ENCODE measurements at places on chromosomes 7 and 10.

- DNase-seq = no peak
Observed at GRCh38 chr7:105448181-105448580, 59.5 kb upstream of the SRPK2 start.

DNA sequence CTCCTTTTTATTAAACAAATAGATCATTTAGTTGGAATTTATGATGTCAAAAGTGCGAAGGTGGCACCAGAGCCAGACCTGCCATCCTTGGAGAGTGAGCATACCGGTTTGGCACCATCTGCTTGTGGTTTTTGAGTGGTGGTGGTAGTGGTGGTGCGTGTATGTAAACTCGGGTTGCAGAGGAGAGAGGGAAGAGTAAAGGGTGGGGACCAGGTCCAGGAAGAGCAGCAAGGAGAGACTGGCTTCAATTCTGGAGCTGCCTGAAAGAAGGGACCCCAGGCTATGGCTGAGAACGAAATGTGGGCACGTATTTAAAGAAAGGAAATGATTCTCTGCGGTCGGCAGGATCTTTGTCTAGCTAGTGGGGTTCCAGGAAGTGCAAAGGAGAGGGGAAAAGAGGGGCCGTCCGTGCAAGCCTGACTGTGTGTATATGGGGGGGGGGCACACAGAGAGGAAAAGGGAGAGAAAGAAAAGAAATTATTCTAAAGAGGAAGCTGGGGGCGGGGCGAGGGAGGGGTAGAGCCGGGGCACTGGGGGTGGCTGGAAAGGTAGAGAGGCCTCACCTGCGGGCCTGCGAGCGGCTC lies 448 bp upstream of the GOLGA7B start:
- no peak for DNase-seq

GRCh38 chr7:80830010-80830409 lies 88.8 kb downstream of the SEMA3C start:
- DNase-seq = no peak

GRCh38 chr10:131760416-131761166 lies 140.2 kb upstream of the PPP2R2D start:
- no peak for DNase-seq

DNA sequence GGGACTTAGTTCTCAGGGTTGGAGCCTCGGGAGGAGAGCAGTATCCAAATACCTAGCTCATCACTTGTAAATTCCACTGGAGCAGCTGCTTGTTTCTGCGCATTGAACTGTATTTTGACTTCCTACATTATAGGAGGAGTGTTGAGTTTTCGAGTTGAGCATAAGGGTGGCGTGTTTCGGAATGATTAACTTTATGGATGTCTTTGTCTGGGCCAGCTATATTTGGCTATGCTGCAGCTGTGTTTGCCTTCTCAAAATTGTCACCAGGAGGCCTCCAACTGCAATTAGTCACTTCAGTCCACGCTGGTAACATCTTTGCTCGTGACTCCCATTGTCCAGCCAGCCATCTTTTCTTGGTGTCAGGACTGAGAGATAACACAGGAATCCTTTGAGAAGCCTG lies 9.1 kb downstream of the CELF2 start:
- DNase-seq = no peak

DNA sequence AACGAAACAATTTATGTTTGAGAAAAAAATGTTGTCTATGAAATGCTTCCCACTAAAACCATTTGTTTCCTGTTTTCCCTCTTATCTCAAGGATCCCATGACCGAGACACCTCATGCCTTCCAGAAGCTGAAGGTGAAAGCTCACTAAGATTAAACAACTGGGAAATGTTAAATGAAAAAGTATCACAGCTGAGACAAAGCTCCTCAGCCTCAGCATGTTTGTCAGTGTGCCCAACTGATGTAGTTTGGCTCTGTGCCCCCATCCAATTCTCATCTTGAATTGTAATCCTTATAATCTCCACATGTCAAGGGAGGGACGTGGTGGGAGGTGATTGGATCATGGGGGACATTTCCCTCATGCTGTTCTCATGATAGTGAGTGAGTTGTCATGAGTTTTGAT lies 327.3 kb downstream of the HTR7 start:
- DNase-seq = no peak

DNA sequence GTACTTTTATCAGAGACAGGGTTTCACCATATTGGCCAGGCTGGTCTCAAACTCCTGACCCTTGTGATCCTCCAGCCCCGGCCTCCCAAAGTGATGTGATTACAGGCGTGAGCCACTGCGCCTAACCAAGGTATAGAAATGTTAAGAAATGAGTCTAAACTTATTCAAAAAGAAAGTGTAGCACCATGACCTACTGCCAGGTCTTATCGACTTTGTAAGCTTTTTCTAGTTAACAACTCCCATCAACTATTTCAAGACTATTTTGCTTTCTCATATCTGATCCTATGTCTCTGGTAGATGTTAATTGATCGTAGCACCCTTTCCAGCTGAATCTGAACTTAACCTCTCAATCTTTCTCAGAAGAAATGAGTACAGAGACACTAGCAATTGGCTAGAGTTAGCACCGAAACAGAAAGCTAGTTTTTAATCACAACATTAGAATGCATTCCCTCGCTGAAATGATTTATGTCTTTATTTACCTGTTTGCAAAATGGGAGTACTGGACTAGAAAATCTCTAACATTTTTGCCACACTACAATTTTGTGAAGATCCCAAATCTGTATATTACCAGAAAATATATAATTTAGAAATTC lies 114.0 kb upstream of the HGF start:
- DNase-seq = no peak

GRCh38 chr10:98815039-98815885 lies 368.5 kb upstream of the HPS1 start:
- no peak for DNase-seq

- no peak for DNase-seq
Observed at GRCh38 chr7:14377646-14378266, 388.3 kb upstream of the ETV1 start.

GRCh38 chr10:22218448-22218847 lies 633 bp upstream of the EBLN1 start:
- DNase-seq = no peak

DNA sequence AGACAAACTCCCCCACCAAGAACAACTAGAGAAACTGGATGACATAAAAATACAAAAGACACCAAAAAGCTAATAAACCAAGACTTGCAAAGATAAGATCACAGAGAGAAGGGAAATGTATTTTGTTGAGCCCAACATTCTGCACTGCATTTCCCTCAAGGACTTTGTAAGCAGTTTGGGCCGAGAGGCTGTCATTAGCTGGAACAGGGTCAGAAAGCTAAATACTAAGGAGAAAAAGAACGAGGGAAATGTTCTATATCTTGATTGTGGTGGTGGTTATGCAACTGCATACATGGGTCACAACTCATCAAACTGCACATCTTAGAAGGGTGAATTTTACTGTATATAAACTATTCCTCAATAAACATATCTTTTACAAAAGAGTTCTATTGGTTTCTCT lies 315.0 kb downstream of the IPMK start:
- no peak for DNase-seq

- DNase-seq = peak; percentile 48
Observed at GRCh38 chr7:75642810-75643486, 95.8 kb downstream of the HIP1 start.

DNA sequence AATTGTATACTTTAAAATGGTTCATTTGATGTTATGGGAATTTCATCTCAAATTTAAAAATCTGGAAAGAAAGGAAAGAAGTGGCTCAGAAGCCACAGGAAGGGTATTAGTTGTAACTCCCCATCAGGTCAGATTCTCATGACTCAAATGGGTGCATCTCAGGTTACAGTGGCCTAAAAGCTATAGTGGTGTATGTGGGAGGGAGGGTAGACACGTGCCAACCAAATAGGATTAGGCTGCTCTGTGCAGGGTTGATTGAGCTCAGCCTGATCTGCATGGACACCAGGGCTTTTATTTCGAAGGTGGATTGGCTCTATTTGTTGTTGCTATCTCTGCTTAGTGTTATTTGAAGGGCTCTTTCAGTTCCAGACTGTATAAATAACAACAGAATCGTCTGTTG lies 121.5 kb upstream of the PRR15 start:
- peak; percentile 21 for DNase-seq

DNA sequence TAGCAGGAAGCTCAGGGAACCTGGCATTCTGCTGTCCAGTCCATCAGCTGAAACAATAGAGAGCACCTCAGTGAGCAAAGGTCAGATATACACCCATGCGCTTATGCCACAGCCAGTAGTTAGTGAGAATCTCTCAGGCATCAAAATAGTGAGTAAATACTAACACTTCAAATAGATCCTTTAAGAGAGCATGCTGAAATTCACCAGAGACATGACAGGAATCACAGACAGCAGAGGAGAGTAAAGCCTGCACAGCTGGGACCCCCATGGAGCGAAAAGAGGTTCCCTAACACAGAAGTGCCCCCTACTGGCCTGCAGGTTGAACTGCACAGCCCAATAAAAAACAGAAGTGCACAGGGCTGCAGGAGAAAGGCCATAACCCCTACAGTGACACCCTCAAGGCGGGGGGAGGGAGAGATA lies 57.6 kb upstream of the ANTXRL start:
- no peak for DNase-seq

DNA sequence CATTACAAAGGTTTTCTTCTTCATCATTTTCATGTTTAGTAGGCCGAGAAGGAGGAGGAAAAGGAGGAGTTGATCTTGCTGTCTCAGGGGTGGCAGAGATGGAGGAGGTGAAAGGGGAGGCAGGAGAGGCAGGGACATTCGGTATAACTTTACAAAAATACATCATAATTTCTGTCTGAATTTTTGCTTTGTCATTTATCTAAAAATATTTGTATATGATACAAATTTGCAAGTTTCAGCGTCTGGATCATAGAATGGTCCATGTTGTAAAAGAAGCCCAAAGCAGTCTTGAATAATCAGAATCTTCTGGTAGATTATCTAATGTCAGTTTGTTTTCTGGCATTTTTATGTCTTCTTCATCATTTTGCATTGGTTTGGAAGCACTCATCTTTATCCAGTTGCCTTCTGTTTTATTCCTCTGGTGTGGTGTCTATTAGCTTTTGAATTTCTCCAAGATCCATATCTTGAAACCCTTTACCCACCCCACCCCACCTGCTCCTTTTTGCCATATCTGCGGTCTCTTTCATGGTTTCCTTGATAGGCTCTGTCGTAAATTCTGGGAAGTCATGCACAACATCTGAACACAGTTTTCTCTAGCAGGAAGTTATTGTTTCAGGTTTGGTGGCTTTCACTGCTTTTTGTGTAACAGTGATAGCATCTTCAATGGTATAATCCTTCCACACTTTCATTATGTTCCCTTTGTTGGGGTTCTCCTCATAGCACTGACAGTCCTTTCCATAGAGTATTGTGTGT lies 95.0 kb downstream of the ST7 start:
- DNase-seq = no peak

- no peak for DNase-seq
Observed at GRCh38 chr10:11827006-11827405, 3.9 kb downstream of the PROSER2 start.

DNA sequence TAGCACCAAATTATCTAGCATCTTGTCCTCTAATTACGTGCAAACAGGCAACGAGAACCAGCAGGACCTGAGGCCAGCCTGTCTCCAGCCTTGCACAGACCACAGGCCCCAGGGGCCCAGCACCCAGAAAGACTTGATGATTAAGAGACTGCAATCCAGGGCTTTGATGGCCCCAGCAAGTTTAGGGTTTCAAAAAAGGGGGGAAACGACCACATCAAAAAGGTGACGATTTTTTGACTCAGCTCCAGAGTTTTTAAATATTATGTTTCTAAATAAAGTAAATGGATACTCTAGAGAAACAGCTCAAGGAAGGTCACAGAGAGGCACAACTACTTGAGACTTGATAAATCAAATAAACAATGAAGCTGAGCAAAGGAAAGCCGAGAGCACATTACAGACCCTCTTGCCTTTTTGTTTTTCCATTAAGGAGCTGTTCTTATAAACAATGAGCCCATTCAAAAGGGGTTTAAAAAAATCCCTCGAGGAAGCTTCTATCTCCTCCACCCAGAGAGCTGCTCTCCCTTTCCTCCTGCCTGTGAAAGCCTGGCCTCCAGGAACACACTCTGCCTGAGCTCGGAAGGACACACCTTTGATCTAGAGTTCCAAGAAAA lies 44.1 kb downstream of the GLI3 start:
- no peak for DNase-seq

- DNase-seq = no peak
Observed at GRCh38 chr7:135759532-135759931, 10.9 kb upstream of the FAM180A start.

GRCh38 chr10:124867304-124867703 lies 65.7 kb downstream of the ABRAXAS2 start:
- no peak for DNase-seq

- no peak for DNase-seq
Observed at GRCh38 chr10:52632591-52632990, 140.0 kb downstream of the MBL2 start.

GRCh38 chr10:32972929-32973328 lies 14.9 kb upstream of the ITGB1 start:
- no peak for DNase-seq

- DNase-seq = peak; percentile 11
Observed at GRCh38 chr10:60728056-60728455, 50.2 kb upstream of the CDK1 start.

- no peak for DNase-seq
Observed at GRCh38 chr7:138607216-138608126, 93.7 kb downstream of the SVOPL start.

DNA sequence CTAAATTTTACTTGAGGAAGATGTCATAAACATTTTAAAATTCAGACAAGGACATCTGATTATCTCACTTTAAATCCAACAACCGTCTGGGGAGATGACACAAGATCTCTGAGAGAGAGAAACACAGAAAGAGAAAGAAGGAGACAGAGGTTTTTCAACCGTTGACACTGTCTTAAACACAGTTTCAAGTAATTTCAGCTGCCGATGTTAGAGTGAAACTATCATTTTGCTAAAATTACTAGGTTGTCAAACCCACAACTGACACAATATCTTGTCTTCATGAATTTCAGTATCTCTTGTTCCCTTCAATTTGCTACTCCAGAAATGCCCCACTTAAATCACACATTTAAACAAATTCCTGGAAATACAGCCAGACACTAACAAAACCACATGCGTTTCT lies 174.8 kb downstream of the RAPGEF5 start:
- DNase-seq = no peak

DNA sequence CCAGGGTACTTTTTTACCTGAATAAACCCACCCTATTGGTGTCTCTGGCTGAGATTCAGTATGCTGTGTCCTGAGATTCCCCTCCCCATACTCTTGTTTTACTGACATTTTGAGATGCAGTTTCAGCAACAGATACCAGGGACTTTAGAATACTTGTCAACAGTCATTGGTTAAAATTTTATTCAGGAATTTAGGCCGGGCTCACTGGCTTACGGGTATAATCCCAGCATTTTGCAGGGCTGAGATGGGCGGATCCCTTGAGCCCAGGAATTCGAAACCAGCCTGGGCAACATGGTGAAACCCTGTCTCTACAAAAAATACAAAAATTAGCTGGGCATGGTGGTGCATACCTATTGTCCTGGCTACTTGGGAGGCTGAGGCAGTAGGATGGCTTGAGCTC lies 90.0 kb upstream of the GATAD1 start:
- DNase-seq = no peak

- no peak for DNase-seq
Observed at GRCh38 chr7:80707318-80707717, 68.9 kb downstream of the CD36 start.
